ENCODE measurements at places on chromosomes 11 and 22. TPM values are rescaled to one million over a fixed set of nuclear protein-coding genes. Genes with fewer than 3 reads are reported as not detected.

DNA sequence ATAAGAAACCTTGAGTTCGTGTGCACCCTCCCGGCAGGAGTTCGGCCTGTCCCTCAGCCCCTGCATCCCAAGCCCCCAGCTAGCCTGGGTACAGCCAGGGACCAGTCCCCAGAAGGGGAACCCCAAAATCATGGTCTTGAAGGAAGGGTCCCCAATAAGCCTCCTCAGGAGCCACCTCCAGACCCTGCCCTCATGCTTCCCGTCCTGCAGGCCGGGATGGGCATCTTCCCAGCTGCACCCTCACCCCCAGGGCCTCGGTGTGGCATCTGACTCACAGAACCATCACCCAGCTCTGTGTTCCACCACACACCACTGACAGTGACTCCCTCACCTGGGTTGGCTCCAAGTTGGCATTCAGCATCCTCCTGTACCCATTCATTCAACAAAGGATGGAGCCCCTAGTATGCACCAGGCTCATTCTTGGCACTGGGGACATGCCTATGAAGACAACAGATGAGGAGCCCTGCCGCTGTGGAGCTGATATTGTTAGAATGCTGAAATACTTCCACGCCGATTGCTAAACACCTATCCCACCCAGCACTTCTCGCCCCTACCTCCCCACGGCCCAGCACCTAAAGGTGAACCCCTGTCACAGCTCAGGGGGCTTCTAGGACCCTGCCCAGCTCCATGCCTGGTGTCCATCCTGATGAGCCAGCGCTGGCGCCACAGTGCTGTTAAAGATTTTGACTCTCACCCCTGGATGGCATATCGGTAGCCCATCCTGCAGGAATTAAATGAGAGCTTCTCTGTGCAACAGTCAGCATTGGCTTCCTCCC lies 77.8 kb downstream of the BUD13 start:
- no peak for DNase-seq

DNA sequence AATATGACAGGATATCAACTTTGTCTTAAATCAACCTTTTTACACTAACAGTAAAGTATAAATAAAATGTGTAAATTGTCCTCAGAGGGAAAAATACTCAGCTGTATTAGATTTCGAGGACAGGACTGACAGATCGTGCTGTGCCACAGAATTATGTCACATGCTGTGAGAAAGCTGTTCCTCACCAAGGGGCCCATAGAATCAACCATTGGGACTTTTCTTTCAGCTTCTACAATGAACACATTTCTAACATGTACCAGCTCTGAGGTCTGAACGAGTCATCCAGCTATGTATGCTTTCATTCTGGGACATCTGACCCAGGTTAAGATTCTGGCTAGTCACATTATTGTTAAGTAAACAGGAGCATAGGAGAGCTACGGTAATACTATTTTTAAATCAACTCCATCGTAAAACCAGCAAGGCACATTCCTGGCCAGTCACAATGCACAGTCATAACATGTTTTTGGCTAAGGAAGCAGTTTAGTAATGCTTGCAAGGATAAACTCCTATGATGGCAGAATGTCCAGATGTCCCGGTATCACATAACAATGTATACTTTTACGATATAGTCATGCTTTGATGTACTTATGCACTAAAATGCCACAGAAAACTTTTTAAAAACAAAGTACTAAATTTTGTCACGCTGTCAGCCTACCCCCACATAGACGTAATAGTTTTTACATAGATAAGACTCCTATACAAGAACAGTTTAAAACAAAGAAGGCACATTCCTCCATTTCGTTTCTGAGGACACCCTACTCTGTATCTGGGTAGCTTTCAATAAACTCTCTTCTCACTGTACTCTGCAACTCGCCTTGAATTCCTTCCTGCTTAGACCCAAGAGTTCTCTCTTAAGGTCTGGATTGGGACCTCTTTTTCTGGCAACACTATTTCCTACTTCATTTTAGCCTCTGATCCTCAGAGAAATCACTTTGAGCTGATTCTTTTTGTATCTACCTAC lies 27.4 kb downstream of the ZNF214 start:
- DNase-seq = peak; percentile 29

DNA sequence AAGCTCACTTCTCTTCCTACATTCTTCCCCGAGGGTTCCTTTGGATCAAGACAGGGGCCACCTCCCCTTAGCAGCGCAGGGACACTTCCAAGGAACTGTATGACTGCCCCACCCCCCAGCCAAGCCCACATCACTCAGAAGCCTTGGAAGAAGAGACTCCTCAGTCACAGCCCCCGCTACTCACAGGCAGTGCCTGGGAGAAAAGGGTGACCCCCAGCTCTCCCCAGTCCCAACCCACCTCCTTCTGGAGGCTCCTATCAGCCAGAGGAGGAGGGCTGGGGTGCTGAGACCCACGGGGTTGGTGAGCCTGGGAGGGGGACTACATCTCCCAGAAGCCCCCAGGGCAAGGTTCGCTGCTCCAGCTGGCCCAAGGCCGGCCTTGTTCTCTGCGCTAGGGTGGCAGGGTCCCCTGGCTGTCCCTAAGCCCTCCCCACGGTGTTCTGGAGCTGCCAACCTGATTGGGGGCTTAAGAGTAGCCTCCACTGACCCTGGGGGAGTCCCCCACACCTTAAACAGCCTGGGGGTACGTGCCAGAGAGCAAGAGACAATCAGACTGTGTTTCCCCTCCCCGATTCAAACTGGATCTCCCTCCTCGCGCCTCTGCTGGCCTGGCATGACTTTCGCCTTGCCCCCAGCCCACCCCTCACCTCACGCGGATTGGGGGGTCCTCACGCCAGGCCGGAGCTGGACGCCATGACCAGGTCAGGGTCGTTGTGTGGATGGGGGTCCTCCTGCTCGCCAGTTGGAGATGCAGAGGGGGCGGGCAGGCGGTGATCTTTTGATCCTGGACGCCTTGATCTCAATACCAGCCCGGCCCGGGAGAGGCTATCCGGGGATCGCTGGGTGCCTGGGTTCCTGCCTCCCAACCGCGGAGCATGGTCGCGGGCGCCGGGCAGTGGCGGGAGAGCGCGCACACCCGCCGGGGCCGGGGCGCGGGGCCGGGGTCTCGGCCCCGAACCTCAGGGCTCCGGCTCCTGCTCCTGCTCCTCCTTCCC lies 838 bp downstream of the BCL9L start:
- DNase-seq = peak; percentile 78

DEFB131B gene
- polyA plus RNA-seq = not detected

CLMP gene
- polyA plus RNA-seq = 1.2 TPM

NXF1 gene
- 70.7 TPM for polyA plus RNA-seq

TEAD1 gene
- polyA plus RNA-seq = 7.6 TPM

MMP1 gene
- polyA plus RNA-seq = 0.26 TPM

- DNase-seq = peak; percentile 23
These were observed 741.0 kb downstream of the BRD1 start for GRCh38 chr22:49086606-49087157.

CABP4 gene
- polyA plus RNA-seq = 0.49 TPM

DNA sequence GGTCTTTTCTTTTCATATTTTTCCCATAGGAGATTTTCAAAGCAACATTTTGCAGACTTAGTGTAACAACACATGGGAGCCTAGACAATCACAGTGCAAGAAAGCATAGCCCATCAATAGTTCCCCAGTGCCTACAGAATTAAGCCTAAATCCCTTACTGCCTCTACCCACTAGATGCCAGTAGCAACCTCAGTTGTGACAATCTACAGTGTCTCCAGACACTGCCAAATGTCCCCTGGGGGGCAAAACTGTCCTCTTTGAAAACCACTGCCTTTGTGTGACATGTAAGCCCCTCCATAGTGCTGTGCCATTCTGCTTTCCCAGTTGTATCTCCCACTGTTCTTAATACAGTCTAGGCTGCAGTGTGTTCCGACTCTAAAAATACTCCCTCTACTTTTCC lies 1329.0 kb downstream of the LRRC4C start:
- DNase-seq = peak; percentile 47

RASD2 gene
- 1.1 TPM for polyA plus RNA-seq

DNA sequence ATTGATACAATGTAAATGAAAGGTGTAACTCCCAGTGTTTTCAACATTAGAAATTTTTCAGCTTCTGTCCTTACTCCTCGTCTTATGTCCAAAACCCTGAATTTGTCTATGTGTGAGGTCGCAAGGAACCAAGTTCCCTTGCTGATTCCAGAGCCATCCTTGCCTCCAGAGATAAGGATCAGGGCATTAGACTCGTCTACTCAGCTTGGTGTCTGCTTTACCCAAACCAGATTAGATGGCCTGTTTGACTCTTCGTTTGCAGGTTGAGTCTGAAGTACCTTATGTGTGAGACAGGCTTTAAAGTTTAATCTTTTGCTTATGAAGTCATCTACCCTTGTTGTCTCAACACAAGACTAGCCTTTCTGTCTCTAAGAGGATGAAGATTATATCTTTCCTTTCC lies 55.6 kb downstream of the SPECC1L start:
- DNase-seq = no peak

DNA sequence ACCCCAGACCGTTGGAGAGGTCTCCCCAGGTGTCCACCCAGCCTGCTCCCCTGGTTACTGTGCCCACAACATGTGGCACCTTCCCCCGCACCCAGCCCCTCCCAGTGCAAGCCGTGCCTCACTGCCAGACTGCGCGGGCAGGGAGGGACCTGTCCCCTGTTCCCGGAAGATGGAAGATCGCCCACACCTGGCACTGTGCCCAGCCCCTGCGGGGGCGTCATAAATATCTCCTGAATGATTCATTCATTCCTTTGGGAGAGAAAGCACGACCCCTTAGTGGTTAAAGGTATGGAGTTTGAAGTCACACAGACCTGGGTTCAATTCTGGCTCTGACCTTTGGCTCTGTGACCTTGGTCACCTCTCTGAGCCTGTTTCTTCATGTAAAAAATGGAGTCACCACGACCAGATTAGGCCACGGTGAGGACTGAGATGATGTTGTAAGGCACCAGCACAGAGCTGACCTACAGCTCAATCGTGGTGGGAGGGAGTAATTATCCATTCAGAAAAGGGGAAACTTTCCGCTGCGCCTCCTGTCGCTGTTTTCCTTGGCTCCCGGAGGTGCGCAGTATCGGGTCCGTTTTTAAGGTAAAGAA lies 497 bp upstream of the SYT12 start:
- DNase-seq = peak; percentile 66

DNA sequence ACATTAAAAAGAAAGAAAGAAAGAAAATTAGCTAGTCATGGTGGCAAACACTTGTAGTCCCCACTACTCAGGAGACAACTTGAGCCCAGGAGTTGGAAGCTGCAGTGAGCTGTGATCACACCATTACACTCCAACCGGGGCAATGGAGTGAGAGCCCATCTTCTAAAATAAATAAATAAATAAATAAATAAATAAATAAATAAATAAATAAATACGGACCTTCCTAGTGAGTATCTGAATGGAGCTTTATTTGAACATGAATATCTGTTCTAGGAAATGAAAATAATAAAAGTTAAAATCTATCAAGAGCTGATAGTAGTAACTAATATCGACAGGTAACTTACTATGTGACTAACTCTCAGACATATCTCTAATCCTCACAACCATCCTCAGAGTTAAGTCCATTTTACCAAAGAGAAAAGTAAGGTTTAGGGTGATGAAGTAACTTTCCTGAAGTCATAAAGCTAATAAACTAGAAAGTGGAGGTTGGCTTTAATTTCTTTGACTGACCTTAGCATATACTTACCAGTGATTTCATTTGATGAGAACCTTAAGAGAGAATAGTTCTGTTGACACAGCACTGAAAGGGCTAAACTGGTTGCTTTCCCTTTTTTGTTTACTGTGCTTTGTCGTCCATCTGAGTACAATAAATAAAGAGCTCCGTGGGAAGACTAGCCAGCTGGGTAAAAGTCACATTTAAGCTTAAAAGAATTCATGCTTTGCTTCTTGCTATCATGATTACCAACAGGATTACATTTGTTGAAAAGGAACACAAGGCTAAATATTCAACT lies 22.4 kb downstream of the ENTHD1 start:
- DNase-seq = no peak

- no peak for DNase-seq
These were observed 109.0 kb downstream of the OSBP2 start for GRCh38 chr22:30803679-30804078.

CD248 gene
- 14.8 TPM for polyA plus RNA-seq

GRCh38 chr22:43858156-43858895 lies 4.0 kb downstream of the SULT4A1 start:
- no peak for DNase-seq

CYB5R2 gene
- 8.2 TPM for polyA plus RNA-seq

SERHL2 gene
- polyA plus RNA-seq = 4.9 TPM

HIC2 gene
- polyA plus RNA-seq = 1.4 TPM

DNA sequence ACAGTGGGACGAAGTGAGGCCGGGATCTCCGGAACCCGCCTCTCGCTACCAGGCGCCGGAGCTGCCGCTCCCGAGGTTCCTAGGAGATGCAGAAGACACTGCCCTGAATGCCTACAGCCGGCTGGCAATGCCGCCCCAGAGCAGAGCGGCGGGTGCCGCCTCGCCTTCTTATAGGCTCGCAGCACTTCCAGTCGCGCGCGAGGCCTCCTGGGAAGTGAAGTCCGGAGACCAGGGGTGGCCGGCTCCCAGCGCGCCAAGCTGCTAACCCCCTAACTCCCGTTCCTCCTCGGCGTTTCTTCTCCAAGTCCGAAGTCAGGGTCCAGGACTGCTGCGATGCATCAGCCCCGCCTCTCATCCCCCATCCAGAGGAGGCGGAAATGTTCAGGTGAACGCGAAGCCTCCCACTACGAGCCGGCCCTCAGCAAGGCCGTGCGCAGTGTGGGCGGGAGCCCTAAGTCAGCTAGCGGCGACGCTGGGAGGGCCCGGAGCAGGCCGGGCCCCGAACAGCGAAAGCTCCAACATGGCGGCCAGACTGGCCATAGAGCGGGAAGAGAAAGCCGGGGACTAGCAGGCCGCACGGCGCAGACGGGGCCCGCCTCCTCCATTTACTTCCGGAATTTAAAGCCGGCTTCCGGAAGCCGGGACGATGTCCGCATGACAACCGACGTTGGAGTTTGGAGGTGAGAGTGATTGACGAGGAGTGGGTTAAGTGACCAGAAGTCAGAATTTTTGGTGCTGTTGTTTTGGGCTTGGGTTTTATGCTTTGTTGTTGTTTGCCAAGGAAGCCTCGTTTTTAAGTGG lies at the start of the genes CYB561A3 and TMEM138:
Gene CYB561A3, minus strand, starts transcription at position 142 of the 801 bp plus-strand sequence. CDS start 5,169 bp downstream, outside the sequence.
Gene TMEM138, plus strand, starts transcription at position 634 of the 801 bp plus-strand sequence. CDS start 2,017 bp downstream, outside the sequence.
- DNase-seq = peak; percentile 95

DNA sequence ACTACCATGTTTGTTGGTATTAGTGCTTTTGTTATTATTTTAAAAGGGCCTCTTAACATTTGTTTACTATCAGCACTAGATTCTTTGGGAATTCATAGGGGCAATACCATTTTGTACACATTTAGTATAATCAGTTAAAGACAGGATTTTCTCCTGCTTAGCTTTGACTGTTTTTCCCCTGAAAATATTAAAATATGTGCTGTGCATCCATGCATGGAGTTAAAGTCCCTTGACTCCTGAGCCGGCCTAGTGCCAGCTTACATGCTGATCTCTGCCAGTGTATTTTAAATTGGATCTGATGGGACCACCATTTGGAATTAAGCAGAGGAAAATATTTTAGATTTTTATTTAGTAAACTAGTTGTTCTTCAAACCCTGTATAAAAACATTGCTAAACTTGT lies 161.4 kb downstream of the METTL15 start:
- DNase-seq = no peak

Data from kidney (tissue), 22 donors.